BE2C (cell line): ENCODE measurements at places on chromosomes 4 and X.
A peak's percentile ranks its signal among the peaks of the same experiment; 100 is the strongest.

GRCh38 chrX:28278251-28278650 is 297.0 kb upstream of the DCAF8L1 start:
- no peak for DNase-seq

DNA sequence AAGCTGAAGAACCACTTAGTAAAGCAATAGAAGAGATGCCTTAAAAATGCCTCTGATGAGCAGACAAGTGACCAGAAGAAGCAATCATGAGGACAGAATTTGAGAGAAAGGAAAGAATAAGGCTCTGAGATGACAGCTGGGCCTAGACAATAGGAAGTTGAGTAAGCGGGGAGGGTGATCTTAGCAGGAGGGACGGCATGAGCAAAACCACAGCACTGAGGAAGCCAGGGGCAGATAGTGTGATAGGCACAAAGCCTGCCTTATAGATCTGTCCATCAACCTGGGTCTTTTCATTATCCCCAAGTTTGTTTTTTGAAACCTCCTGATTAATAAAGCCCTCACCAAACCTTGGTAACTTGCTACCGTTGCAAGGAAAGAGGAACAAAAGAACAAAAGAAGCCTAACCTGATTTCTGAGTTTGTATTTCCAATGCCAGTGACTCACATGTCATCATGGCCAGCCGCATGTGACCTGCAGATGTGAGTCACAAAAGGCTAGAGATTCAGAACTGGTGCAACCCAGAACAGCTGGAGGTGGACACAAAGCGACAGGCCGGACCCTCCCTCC is 55.7 kb upstream of the PPARGC1A start:
- no peak for DNase-seq

GRCh38 chrX:24542756-24543155 is 77.7 kb downstream of the PDK3 start:
- DNase-seq = no peak

DNA sequence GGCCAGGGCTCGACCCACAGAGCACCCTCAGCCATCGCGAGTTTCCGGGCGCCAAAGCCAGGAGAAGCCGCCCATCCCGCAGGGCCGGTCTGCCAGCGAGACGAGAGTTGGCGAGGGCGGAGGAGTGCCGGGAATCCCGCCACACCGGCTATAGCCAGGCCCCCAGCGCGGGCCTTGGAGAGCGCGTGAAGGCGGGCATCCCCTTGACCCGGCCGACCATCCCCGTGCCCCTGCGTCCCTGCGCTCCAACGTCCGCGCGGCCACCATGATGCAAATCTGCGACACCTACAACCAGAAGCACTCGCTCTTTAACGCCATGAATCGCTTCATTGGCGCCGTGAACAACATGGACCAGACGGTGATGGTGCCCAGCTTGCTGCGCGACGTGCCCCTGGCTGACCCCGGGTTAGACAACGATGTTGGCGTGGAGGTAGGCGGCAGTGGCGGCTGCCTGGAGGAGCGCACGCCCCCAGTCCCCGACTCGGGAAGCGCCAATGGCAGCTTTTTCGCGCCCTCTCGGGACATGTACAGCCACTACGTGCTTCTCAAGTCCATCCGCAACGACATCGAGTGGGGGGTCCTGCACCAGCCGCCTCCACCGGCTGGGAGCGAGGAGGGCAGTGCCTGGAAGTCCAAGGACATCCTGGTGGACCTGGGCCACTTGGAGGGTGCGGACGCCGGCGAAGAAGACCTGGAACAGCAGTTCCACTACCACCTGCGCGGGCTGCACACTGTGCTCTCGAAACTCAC is 3.6 kb downstream of the MID1IP1 start:
- peak; percentile 40 for DNase-seq

- DNase-seq = no peak
These were observed 35.0 kb upstream of the GK start for GRCh38 chrX:30618160-30618765.

DNA sequence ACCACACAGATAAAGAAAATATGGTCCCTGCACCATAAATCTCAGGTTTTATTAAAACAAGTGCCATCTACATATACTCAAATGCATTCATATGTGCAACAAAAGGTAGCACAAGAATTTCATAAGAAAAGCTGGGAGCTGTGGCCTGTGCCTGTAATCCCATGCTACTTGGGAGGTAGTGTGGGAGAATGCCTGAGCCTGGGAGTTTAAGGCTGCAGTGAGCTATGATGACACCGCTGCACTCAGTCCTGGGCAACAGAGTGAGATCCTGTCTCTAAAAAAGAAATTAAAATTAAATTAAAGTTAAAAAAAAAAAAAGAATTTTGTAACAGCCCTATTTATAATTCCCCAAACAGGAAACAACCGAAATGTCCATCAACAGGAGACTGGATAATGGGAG is 81.3 kb upstream of the JADE1 start:
- no peak for DNase-seq

DNA sequence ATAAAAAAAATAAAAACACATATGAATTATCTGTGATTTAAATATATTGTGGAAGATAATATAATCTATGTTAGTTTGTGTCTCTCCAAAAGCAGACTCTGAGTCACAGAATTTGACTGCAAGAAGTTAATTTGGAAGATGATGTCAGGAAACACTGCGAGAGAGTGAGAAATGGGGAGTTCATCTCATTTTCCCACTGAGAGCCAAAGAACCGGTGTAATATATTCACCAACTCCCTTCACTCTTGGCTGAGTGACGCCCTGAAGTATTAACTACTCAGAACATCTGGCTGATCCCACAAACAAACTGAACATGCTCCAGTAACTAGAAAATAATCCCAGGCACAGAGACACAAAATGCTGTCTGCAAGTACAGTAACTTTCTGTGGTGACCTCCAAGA is 345.8 kb upstream of the SPANXN1 start:
- no peak for DNase-seq

DNA sequence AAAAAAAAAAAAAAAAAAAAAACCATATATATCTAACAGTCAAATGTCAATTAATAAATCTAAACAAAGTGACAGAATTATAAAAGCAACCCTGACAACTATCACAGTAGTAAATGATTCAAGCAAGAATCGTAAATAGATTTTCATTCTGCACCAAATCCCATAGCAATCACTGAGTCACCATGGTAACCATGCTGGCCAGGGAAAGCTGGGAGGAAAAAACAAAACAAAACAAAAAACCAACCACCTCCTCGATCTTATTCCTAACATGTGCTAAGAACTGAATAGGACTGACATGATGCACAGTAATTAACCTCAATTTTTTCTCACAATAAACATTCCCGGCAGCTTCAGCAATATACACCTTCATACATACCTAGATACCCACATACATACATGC is 30.6 kb upstream of the RAB40A start:
- DNase-seq = no peak

DNA sequence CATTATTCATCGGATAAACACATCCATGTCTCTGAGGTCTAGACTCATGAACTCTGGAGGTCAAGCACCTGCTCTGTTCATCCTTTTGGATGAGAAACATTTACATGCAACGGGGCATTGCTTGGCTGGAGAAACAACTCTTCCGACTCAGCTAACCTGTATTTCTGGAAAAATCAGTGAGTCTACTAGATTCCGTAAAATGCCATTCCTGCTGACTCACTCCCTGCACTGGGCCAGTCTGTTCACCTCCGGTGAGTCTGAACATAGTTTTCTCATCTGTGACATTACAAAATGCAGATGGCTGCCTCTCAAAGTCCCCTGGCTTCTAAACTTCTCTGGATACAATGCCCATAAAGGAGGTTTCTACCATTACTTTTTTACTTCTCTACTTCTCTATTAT is 185.7 kb upstream of the HS3ST1 start:
- DNase-seq = no peak

- no peak for DNase-seq
These were observed 48.9 kb upstream of the IQSEC2 start for GRCh38 chrX:53330331-53330730.

DNA sequence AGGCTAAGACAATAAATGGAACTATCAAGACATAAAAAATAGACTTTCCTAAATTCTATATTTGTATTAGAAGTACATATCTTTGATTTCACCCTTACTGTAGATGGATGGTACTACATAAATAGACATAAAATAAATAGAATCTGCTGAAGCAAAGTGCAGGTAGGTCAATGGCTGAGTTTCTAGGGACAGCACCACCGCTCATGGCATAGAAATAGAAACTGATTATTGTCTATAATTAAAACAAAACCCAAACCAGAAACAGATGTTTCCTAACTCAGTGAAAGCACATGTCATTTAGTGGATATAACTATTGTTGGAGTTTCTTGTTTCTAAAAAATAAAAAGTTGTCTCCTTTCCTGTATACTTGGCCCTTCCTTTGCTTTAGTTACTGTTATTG is 387.3 kb upstream of the ADGRL3 start:
- no peak for DNase-seq

GRCh38 chr4:8500966-8501365 is 60.4 kb downstream of the TRMT44 start:
- no peak for DNase-seq

GRCh38 chrX:1903236-1903935 is 288.5 kb downstream of the ASMT start:
- DNase-seq = no peak

- DNase-seq = no peak
These were observed 99.6 kb downstream of the CEP135 start for GRCh38 chr4:56048383-56048701.

GRCh38 chr4:69656653-69657158 is 3.7 kb upstream of the UGT2A1 start:
- no peak for DNase-seq

DNA sequence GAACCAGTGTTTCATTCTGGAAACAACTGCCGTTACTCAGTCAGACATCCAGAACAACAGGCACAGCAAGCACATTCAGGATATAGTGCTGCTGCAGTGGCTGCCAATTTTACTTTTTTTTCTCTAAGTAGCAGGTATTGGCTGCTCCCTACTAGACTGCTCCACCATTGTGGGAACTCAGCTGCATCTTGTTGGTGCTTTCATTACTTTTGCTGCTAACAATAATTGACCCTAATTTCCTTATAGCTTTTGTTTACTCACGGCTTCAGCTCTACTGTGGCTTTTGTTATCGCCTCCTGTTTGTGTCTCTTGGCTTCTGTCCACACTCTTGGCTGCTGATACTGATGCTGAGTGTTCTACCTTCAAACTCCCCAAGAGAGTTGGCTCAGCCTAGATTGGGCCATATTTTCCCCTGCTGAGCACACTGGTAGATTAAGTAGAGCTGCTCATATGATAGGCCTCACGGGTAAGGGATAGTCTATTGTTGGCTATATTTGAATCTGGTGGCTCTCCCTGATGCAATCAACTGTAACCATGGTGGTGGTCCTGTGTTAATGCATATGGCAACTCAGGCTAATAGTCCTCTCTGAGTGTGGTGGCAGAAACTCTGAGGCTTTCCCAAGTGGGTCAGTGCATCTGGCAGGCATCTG is 44.5 kb upstream of the IL2 start:
- no peak for DNase-seq

- no peak for DNase-seq
These were observed 29.3 kb downstream of the FAM114A1 start for GRCh38 chr4:38896940-38897339.

GRCh38 chrX:11187001-11187400 is 75.9 kb downstream of the HCCS start:
- DNase-seq = no peak

DNA sequence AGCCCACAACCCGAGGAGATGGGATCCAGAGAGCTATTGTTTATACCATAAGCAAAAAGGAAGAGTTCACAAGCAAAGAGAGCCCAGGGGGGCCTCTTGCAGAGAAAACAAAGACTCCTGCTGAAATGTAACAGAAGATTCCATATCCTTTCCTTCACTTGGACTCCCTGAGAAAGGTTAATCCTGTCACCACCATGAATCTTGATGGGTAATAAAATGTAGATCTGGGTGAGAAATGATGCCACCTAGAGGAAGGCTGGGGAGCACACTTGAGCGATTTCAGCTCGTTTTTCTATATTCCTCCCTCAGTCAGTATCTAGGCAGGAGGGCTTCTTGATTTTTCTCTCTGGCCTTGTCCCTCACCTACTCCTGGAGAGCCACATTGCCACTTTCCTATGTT is 10.2 kb upstream of the KCNE5 start:
- DNase-seq = no peak

- no peak for DNase-seq
These were observed at the start of gene GPR143 for GRCh38 chrX:9765737-9766097. Gene GPR143 (minus strand): TSS chrX:9765847. CDS start chrX:9765817, 30 bp downstream.

DNA sequence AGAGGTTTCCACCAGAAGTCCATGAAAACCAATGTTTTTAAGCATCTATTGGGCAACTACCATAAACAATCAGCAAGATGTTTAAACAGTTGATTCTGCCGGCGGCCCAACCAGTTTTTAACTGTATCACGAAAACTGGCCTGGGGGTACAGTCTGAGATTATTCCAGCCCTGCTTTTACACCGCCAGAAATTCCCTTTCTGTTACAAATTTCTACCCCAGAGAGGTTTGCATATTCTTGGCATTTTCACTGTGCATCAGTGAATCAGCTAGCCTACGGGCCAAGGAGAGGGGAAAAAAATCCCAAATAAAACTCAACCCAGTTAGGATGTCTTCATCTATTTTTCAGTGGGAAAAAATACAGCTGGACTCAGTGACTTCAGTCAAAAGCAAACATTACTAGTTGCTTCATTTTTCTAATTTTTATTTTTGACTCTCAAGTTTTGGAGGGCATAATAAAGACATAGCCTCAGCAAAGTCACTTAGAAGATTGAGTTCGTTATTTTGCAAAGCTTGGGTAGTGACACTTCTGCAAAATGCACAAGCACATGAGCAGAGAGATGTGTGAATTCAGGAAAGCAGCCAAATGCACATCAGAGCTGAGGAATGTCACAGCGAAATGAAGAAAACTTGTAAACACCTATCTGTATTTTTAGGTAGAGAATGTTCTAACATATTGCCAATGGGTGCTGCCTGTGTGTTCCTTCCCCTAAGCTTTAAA is 167.8 kb upstream of the GK2 start:
- no peak for DNase-seq

GRCh38 chr4:93346840-93347239 is 481.7 kb upstream of the ATOH1 start:
- DNase-seq = no peak

DNA sequence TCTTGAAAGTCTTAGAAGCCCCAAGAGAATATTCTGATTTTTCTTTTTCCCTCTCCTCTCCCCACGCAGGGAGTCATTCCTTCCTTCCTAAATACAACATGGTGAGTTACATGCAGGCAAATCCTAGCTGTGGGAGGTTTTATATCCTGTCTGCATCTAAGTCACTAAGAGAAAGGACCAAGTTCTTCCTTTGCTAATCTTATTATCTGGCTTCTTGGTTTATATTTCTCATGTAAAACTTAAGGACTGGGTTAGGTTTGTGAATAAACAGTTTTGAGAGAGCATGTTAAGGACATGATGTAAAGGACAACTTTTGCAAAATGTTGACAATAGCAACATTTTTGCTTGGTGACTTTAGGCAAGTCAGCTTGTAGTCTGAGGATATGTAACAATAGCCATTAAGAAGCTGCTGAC is 5.1 kb upstream of the CXCL9 start:
- no peak for DNase-seq
